ENCODE measurements at places on chromosomes 3 and 15.
A peak's percentile ranks its signal among the peaks of the same experiment; 100 is the strongest.

DNA sequence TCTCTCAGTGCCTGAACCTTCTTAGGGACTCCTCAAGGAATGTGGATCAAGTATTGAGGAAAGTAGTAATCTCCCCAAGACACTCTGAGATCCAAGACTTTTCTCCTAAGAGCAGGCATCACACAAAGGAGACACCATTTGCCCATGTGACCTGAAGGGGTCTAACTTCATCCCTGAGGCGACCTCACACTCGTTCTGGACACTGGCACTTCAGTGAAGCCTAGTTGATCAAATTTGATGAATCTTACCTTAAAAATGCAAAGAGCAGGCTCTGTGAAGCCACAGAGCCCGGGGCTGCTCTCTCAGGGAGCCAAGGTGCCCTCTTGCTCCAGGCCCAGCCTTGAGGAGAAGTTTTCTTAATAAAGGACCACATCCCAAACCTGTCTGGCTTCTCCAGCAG lies 64.3 kb downstream of the SCN11A start:
- no peak for DNase-seq

- peak; percentile 7 for DNase-seq
Observed at GRCh38 chr3:156978481-156978961, 152.4 kb downstream of the LEKR1 start.

GRCh38 chr15:65050270-65050669 lies 5.1 kb downstream of the SLC51B start:
- no peak for DNase-seq

DNA sequence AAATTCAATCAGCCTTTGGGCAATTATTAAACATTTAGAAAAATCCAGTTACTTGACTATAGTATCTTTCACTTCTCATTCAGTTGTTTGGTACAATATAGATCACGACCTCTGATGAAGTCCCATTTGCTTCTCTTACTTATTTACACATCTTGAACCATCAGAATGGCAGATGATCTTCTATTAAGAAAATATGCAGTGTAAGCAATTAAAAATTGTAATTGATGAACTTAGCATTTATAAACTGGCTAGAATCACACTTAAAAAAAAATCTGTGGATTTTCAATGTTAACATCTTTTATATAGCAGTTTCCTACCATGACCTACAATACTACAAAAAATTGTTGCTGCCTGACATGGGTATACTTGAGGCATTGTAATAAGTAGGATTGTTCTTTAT lies 395.5 kb upstream of the CNTN4 start:
- no peak for DNase-seq

DNA sequence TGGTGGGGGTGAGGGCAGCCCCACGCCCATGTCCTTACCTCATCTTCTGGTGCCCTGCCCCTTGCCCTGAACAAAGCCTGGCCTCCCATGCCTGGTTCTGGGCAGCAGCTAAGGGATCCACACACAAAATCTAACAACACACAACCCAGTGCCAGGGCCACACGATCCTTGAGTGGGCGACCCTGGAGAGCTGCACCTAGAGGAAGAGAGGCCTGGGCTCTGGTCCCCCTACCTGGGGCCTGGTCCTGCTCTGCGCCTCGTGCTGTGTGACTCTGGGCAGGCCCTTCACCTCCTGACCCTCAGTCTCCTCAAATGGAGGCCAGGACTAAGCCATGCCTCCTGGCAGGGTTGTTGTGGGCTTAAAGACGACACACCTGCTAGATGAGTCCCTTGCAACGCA lies 20.0 kb upstream of the C3orf22 start:
- no peak for DNase-seq

DNA sequence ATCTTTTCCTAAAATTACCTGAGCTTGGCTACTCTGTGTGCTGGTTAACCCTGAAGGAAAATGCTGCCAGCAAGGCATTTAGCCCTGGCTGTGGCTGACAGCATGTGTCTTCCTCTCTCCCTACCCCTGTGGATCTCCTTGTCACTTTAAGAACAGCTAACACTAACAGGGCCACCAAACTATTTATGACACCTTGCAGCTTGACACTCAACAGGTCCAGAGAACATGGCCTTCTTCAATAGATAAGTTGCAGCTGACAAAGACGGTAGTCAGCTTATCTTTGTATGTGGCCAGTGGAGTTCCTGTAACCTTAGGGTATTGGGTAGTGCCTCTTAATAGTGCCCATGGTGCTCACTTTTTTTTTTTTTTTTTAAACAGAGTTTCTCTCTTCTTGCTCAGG lies 32.0 kb upstream of the COPB2 start:
- DNase-seq, result no peak

DNA sequence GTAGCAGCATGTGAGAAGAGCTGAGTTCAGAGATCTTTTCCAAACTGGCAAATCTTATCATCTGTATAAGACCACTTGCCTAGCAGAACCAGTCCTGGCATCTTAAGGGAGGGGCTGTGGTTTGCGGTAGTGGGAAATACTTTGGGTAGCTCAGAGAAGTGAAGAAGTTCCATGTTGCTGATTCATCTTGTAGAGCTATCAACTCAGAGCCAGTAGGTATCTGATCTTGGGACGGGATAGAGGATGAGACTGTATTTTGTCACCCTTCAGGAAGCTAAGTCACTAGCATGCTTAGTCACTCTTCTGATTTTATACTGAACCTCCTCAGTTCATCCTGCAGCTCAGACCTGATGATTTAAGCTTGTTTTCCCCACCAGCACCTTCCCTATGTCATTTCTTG lies 211.4 kb downstream of the NR1D2 start:
- peak; percentile 2 for DNase-seq

GRCh38 chr3:134362221-134362620 lies 12.0 kb downstream of the AMOTL2 start:
- no peak for DNase-seq

GRCh38 chr3:46095307-46095706 lies 68.0 kb upstream of the XCR1 start:
- DNase-seq, result peak; percentile 53

DNA sequence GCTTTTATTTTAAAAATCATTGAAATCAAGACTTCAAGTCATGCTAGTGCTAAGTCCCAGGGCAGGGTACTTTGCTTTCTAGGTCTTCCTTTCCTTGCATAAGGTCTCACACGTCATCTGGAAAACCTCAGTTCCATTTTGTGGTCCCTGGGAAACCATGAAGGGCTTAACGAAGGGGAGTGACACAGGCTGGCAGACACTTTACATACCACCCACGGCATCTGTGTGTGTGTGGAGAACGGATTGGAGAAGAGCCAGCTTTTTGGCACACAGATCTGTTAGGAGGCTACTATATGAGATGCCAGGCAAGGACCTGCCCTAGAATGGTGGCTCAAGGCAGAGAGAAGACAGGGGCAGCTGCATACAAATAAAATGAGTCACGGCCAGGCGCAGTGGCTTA lies 107.5 kb upstream of the NSMCE3 start:
- no peak for DNase-seq

GRCh38 chr15:69478259-69478781 lies 25.7 kb downstream of the RPLP1 start:
- peak; percentile 37 for DNase-seq

GRCh38 chr3:69231929-69232440 lies 109.6 kb upstream of the LMOD3 start:
- DNase-seq, result no peak

GRCh38 chr3:166422556-166422955 lies 585.3 kb upstream of the BCHE start:
- DNase-seq, result no peak

- DNase-seq, result no peak
Observed at GRCh38 chr3:143565951-143566350, 282.3 kb downstream of the SLC9A9 start.

DNA sequence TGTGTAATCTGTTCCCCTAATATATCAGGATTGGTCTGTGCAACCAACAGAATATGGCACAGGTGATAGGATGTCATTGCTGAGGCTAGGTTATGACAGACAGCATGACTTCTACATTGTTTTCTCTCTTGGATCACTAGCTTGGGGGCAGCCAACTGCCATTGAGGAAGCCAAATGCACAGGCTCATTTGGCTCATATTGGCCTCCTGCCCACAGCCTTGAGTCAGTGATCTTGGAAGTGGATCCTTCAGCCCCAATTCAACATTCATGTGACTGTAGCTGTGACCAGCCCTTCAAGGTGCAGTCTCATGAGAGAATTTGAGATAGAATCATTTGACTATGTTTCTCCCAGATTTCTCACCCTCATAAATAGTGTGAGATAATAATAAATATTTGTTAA lies 675.6 kb downstream of the GRM7 start:
- no peak for DNase-seq

GRCh38 chr3:190446573-190447279 lies 3.0 kb downstream of the TMEM207 start:
- DNase-seq, result no peak

GRCh38 chr3:61464518-61465140 lies 96.7 kb upstream of the PTPRG start:
- DNase-seq, result no peak

DNA sequence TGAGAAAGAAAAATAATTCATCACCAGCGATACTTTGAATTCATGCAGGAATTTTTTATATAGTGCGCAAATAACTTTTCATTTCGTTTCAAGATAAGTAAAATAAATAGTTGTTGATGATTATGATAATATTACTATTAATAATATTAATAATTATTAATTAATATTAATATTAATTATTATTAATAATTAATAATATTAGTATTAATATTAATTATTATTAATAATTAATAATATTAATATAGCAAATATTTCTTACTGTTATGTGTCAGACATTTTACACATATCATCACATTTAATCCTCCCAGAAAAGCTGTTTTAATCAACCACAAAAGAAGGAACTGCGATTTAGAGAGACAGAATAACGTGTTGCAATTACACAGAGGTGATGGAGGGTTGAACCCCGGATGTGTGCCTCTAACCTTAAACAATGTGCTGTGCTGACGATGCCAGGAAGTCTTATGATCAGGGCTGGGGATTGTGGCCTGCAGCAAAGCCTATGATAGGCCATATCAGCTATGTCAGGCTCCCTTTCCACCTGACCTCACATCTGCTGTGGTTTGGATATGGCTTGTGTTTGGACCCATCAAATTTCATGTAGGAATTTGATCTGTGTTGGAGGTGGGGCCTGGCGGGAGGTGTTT lies 263.5 kb upstream of the NR2F2 start:
- peak; percentile 90 for DNase-seq

DNA sequence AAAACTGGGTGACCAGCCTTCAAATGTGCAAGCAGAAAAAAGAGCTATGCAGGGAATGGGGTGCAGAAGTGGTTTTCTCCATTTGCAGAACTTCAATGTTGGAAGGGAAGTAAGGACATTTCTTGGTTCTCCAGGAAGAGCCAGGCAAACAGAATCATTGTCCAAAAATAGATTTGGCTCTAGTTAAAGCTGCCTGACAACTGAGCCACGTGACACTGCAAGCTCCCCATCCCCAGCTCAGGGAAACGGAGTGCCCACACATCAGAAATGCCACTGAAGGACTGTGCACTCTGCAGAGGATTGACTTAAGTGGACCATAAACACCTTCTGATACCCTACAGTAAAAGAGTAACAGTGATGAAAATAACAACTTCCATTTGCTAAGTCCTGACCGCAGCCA lies 195.6 kb upstream of the NSMCE3 start:
- no peak for DNase-seq

DNA sequence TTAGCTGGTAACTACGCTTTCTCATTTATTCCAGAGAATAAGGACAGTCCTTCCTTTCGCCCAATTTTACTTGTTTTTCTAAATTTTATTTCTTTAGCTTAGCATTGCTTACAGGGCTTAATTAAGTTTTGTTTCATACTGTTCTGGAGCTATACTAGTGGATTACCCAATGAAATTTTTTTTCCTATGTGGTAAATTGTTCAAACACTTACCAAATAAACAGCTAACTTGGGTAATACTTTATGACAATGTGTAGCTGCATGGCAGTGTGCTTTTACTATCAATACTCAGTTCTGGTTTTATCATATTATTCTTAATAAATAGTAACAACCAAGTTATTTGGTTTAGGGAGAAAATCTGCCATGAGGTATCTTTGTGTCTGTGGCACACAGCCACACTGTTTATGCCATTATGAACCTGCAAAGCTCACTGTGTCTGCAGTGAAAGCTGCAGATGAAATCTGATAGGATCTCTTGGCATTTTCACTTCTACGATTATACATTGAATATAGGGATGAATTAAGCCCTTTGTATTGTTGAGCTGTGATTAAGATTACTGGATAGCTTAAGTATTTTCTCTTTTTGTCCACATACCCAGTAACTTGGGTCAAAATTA lies 37.2 kb downstream of the UBE2E2 start:
- no peak for DNase-seq

- DNase-seq, result peak; percentile 52
Observed at GRCh38 chr3:172591876-172592771, 68.9 kb upstream of the TNFSF10 start.

- no peak for DNase-seq
Observed at GRCh38 chr3:193732391-193732790, 139.4 kb downstream of the OPA1 start.

- no peak for DNase-seq
Observed at GRCh38 chr15:68017201-68017600, 36.9 kb upstream of the PIAS1 start.

- DNase-seq, result no peak
Observed at GRCh38 chr3:61269435-61269834, 18.2 kb upstream of the FHIT start.
